Stimulated activated CD8-positive, alpha-beta memory T cell treated with anti-CD3 and anti-CD28 coated beads, Interleukin-12 subunit alpha, Interleukin-12 subunit beta, amount 100 ng/mL, for 4 hours (primary cell): ENCODE measurements at places on chromosomes 16 and 17.

GRCh38 chr16:47666434-47666833 is 205.3 kb downstream of the PHKB start:
- no peak for DNase-seq

DNA sequence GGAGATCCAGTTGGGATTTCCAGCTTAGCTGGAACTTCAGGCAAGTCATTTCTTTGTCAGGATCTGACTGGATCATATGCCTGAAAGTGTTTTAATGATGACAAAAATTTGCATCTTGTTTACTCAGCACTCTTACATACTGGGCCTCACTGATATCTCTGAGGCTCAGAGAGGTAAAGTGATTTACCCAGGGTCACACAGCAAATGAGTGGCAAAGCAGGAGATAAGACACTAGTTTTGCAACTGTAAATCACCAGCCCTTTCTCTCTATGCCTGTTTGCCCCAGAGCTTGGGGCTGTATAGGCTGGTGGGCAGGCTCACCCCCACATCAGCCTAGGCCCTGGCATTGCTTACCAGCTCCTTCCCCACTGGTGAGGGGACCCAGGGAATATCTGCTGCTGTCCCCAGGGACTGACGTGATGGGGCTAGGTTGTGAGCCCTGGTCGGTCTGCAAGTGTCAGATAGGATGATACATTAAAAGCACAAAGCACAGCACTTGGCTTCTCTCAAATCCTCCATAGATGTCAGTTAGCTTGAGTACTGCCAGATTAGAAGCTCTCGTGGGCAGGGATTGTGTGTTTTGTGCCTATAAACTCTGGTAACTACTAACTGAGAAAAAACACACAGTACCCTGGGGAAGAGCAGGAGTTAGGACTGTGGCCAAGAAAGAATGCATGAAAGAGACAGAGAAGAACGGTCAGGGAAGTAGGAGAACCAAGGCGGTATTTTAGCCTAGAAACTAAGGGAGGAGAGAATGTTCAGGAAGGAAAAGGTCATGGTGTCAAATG is 165.4 kb downstream of the COPRS start:
- DNase-seq, result no peak

- no peak for DNase-seq
These were observed 628 bp upstream of the BLMH start for GRCh38 chr17:30292286-30292858.

- no peak for DNase-seq
These were observed 587 bp downstream of the MMP2 start for GRCh38 chr16:55479430-55480140.

DNA sequence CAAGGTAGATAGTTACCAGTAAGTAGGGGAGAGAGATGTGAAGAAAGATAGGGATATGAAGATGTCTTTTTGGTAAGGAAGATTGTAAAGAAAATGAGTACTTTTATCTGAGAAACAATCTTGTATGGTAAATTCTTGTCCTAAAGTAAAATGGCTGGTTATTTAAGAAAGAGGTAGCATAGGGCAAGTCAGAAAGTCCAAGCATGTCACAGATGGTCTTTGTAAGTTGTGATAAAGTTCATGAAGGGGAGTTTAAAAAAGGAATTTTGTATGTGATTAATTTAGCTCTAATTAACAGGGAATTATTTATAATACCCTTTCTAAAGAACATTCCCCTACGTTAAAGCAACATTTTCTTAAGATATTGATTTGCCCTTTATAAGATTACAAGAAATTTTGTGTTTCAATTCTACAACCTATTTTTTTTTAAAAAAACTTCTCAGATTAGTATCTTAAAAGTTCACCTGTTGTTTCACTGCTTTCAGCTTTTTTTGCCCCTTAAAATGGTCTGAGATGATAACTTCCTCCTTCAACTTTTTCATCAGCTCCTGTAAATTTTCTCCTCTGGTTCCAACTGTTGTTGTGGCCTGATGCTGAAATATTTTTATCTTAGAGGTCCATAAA is 16.2 kb upstream of the CPHXL start:
- DNase-seq, result no peak

DNA sequence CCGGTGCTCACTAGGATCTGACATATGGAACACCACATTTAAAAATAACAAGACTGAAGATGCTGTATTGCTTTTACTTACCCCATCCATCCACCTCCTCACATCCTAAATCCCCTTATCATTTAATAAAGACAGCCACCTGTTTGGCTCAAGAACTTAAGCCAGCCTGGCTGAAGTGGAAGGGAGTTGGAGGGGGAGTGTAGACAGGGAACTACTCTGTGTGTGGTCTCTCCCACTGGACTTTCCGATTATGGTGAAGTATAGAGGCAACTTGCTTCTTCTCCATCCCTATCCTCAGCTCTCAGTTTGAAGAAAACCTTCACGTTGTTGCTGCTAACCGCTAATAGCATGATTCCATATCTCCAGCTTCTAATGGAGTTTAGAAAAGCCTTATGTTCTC is 313.4 kb downstream of the CDH11 start:
- no peak for DNase-seq

DNA sequence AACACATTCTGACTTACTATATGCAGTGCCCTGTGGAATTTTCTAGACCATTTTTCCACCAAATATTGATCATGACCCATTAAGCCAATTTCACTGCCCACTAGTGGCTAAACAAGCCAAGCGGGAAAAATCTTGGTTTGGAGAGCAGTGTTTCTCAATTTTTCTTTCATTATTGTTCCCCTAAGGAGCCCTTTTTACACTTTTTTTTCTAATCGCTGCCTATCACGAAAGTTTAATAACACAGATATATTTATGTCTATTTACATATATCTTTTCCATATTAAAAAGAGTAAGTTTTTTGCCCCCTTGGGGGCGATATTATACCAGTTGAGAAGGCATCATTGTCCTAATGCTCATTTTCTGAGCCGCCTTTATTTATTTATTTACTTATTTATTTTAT is 10.8 kb upstream of the TLCD3B start:
- DNase-seq, result no peak

DNA sequence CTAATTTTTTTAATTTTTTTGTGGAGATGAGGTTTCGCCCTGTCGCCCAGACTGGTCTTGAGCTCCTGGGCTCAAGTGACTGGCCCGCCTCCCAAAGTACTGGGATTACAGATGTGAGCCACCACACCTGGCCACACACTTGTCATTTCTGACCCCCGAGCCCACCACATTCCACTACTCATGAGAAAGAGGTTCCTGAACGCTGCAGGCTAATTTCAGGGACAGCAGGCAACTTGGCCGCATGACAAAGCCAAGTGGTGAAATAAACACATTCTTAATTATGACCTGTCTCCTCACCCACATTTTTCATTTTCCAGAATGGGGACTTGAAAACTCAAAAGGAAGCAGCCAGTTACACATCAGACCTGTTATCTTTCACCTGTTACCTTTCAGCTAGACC is 114.5 kb downstream of the ABCC6 start:
- no peak for DNase-seq

GRCh38 chr16:88784074-88784855 is 755 bp downstream of the PIEZO1 start:
- DNase-seq, result no peak
